MV-4-11 (cell line): ENCODE measurements at places on chromosomes 2 and 18.

DNA sequence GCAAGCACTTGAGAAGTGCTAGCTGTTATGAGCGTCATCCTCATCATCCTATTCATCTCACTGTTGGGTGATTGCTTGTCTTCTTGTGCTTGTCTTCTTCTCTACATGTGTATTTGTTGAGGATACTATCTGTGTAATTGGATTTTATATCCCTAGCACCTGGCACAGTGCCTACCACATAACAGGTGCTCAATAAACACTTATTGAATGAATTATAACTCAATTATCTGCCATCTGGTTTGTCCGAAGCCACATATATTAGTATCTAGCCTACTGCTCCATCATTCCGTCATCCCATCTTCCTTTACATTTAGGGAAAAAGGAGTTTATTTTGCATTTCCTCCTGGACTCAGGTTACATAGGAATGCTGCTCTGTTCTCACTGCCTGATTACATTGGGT lies 330.4 kb upstream of the ETAA1 start:
- no peak for DNase-seq

- no peak for DNase-seq
Measured at GRCh38 chr2:150889141-150889540, 372.5 kb downstream of the RBM43 start.

GRCh38 chr2:182542501-182543258 lies 115.8 kb upstream of the PDE1A start:
- DNase-seq: no peak

- DNase-seq: peak; percentile 51
Measured at GRCh38 chr2:102789349-102790090, 27.7 kb downstream of the TMEM182 start.

DNA sequence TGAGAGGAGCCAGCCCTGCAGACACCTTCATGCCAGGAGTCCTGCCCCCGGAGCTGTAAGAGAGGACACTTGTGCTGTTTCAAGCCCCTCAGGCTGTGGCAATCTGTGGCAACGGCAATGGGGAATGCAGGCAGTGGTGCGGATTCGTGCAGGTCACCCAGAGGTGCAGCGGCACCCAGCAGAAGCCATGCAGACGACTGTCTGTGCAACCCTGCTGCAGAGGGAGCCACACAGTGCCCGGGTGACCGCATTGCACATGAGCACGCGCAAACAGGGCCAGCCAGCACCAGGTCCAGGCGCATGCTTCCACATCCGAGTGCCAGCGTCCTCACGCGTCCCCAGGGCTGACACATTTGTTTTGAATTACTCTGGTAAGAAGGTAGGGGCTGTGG lies 84.8 kb upstream of the GPC1 start:
- DNase-seq: no peak

GRCh38 chr2:198362740-198363139 lies 558.3 kb downstream of the PLCL1 start:
- no peak for DNase-seq

DNA sequence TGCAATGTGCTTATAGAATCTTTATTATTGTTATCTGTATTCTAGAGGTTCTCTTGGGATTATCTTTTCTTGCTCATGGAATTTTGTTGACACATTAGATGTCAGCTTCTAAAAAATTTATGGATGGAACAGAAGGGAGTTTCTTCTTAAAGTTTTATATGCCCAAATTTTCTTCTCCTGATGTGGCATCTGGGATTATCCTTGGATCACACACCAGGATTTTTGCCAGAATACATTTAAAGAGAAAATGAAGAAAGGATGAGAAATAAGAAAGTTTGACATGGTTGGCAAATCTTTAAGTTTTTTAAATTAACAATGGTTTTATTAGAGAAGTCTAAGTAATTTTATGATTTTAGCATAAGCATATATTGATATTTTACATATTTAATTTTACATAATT lies 706.7 kb upstream of the TMEFF2 start:
- DNase-seq: no peak

DNA sequence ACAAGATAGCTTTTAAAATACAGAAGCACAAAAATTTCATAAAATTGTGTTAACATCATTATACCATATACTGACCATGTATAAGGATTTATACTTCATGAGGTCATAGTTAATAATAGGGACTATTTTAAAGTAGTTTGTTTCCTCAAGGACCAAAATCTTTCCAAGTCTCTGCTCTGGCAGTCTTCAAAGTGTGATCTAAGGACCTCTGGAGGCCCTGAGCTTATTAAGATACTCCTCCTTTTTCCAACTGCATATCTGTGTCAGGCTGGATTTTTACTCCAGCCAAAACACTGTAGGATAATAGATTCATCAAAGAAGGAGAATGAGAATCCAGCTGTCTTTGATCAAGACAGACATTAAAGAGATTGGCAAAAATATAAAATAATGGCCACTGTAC lies 1.7 kb upstream of the SCYGR2 start:
- DNase-seq: no peak

- DNase-seq: no peak
Measured at GRCh38 chr18:37355772-37356171, 209.8 kb downstream of the CELF4 start.

GRCh38 chr2:70090706-70091334 lies 3.5 kb downstream of the PCBP1 start:
- no peak for DNase-seq

DNA sequence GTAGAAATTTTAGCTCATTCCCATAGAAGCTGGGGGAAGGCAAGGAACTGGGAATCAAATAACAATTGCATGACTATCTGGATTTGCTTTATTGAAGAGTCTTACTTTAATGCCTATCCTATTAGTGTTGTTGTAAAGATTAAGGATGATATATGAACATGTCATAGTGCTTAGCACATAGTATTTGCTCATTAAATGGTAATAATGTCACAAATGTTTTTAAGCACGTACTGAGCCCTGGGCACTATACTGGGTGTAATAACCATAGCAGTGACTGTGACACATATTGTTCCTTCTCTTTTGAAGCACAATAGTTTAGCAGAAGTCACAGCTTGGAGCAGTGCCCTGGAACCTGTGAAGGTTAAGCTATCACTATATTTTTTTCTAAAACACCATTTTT lies 47.2 kb upstream of the DTNB start:
- DNase-seq: no peak

- no peak for DNase-seq
Measured at GRCh38 chr2:240672701-240673190, 9.9 kb downstream of the AQP12B start.

- DNase-seq: no peak
Measured at GRCh38 chr18:75083131-75083530, 125.8 kb downstream of the PTGR3 start.

DNA sequence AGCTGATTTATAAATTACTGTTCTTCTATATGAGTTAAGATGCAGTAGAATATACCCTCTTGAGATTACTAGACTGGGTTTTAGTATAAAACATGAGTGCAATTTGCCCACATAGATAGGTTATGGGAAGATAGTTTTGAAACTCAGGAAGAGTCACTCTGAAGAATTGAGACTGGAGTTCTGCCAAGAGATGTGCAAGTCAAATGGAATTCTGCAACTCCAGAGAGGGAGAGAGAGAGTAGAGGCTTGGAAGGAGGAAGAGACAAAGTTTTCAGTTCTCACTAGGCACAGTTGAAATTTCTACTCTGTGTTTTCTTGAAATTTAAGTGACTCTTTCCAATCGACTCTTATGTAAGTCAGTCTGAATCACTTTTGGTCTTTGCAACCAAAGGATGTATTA lies 878.8 kb downstream of the TSN start:
- no peak for DNase-seq

- peak; percentile 64 for DNase-seq
Measured at GRCh38 chr2:209986415-209986814, 16.0 kb upstream of the RPE start.

GRCh38 chr2:133658020-133658903 lies 90.0 kb upstream of the NCKAP5 start:
- DNase-seq: no peak

GRCh38 chr2:54585136-54585733 lies 129.1 kb downstream of the SPTBN1 start:
- no peak for DNase-seq

DNA sequence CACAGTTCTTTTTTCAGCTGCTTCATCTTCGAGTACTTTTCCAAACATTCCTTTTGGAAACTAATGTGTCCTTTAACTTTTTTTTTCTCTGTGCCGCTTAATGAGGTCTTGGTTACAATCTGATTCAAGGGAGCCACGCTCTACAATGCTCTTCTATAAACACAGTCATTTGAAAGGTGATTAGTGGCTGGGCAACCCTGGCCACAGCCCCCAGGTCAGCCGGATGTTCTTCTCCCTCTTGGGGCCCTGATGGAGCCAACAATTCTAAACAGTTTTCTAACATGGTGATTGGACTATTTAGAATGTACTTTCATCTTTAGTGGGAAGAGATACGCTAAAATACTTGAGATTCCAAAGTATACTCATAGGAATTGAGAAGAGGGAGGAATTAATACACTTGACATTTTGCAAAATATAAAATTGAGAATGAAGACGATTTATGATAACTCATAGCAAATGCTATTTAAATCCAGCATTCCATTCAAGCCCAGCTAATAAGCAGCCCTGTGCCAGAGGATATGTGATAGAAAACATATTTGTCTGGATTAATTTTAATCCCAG lies 83.7 kb upstream of the MBOAT2 start:
- DNase-seq: no peak

DNA sequence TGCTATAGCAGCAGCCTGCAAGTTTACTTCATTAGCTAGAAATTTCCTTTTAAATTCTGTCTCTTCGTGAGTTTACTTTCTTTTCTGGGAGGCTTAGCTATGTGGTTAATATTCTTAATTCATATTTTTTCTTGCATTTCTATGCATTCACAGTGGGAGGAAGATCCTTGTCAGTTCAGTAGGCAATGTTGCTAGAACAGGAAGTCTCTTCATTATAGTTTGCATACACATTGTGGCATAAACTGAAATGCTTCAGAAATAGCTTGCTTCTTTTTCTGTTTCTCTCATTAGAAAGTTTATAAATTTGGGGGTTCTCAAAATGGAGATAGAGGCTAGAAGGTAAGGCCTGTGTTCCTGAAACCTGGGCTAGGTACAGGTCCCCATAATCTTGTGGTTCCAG lies 8.1 kb upstream of the ARHGAP15 start:
- no peak for DNase-seq

GRCh38 chr18:59787998-59788790 lies 91.0 kb upstream of the CCBE1 start:
- DNase-seq: no peak

GRCh38 chr2:119486886-119487285 lies 37.4 kb downstream of the SCTR start:
- DNase-seq: no peak

GRCh38 chr2:96663829-96664228 lies 21.3 kb downstream of the FER1L5 start:
- DNase-seq: no peak

GRCh38 chr18:21167641-21168377 lies 56.2 kb upstream of the ROCK1 start:
- no peak for DNase-seq
